ENCODE measurements at places on chromosomes 7 and 10. TPM values are rescaled to one million over a fixed set of nuclear protein-coding genes. Genes with fewer than 3 reads are reported as not detected.

Gene CASD1
- 14.3 TPM for total RNA-seq

Gene FKBP6
- not detected for total RNA-seq

Gene STX1A
- 8.8 TPM for total RNA-seq

Gene OTUD1
- 3.8 TPM for total RNA-seq

Gene AGAP4
- 13.0 TPM for total RNA-seq

Gene DOCK1
- 60.4 TPM for total RNA-seq

GRCh38 chr10:45374350-45375052, 485 bp downstream of the ALOX5 start:
- no peaks in the 10 kb centered on the region for H3K36me3 ChIP-seq
- peaks cover 5% of the 10 kb centered on the region for H3K4me1 ChIP-seq
- peaks cover 33% of the 10 kb centered on the region for H3K27me3 ChIP-seq
- no peak overlapping the region for H3K4me3 ChIP-seq

DNA sequence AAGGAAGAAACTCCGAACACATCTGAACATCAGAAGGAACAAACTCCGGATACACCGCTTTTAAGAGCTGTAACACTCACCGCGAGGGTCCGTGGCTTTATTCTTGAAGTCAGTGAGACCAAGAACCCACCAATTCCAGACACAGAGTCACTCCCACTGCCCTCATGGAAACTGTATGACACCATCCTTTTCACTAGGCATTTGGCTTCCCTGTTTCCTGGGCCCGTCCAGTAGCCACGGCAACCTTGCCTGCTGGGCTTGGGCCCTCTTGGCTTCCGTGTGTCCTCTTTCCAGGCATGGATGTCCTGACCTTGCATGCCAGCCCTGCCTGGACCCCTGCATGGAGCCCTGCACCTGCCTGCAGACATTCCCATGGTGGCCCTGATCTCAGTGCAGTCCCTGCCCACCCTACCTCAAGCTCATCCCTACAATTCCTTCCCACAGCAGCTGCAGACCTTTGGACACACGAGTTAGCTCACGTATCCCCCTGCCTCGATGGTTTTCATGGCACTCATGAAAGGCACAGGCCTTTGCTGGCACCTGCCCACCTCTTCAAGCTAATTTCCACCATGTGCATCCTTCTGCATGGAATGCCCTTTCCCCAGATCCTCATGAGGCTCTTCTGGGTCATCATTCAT, 6.7 kb downstream of the SH2D4B start:
- H3K27ac ChIP-seq: no peak overlapping the region
- peaks cover 20% of the 10 kb centered on the region for H3K4me1 ChIP-seq
- no peak overlapping the region for H3K4me3 ChIP-seq

DNA sequence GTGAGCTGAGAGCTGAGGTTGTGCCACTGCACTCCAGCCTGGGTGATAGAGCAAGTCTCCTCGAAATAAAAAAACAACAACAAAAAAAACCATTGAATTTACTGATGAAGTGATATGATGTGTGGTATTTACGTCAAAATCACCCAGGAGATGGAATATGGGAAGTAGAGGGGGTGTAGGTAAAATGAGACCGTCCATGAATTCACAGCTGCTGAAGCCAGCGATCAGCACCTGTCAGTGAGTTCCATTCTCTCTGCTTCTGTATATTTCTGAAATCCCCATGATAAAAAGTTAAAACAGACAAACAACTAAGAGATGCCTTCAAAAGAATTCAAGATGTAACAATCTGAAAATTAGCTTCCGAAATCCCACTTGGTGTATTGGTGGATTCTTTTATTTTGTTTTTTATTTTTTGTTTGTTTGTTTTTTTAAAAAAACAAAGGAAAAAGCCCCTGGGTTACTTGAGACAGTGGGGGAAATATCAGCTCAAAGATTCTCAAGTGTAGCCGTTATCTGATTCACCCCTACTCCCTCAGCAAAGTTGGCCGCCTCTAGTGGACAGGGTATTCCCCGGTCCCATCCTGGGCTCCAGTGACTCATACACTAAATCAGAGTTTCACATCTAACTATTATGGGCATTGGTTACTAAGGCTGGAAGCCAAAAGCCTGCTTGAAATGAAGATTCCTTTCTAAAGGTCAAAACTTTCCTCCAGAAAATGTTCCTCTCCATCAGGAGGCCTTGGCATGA, 76.4 kb downstream of the MAP3K8 start:
- H3K4me1 ChIP-seq: peaks cover 5% of the 10 kb centered on the region
- no peak overlapping the region for H3K27ac ChIP-seq
- H3K4me3 ChIP-seq: no peak overlapping the region
- no peaks in the 10 kb centered on the region for H3K27me3 ChIP-seq
- no peaks in the 10 kb centered on the region for H3K36me3 ChIP-seq

GRCh38 chr7:55092186-55092974, 73.6 kb downstream of the EGFR start:
- H3K36me3 ChIP-seq: peaks cover 9% of the 10 kb centered on the region
- H3K4me3 ChIP-seq: no peak overlapping the region
- peaks cover 7% of the 10 kb centered on the region for H3K4me1 ChIP-seq
- no peak for DNase-seq

- no peaks in the 10 kb centered on the region for H3K27me3 ChIP-seq
- DNase-seq: no peak
- no peak overlapping the region for H3K27ac ChIP-seq
Observed at GRCh38 chr7:47355684-47356083, 226.2 kb downstream of the TNS3 start.

- H3K36me3 ChIP-seq: no peaks in the 10 kb centered on the region
- no peaks in the 10 kb centered on the region for H3K27me3 ChIP-seq
- no peaks in the 10 kb centered on the region for H3K4me1 ChIP-seq
- H3K27ac ChIP-seq: no peak overlapping the region
- no peak overlapping the region for H3K4me3 ChIP-seq
Observed at GRCh38 chr10:132439025-132439388, 42.0 kb downstream of the PWWP2B start.

- H3K27ac ChIP-seq: no peak overlapping the region
- DNase-seq: no peak
- no peaks in the 10 kb centered on the region for H3K27me3 ChIP-seq
- no peak overlapping the region for H3K4me3 ChIP-seq
- H3K36me3 ChIP-seq: no peaks in the 10 kb centered on the region
Observed at GRCh38 chr7:132140341-132140740, 435.9 kb downstream of the PLXNA4 start.

DNA sequence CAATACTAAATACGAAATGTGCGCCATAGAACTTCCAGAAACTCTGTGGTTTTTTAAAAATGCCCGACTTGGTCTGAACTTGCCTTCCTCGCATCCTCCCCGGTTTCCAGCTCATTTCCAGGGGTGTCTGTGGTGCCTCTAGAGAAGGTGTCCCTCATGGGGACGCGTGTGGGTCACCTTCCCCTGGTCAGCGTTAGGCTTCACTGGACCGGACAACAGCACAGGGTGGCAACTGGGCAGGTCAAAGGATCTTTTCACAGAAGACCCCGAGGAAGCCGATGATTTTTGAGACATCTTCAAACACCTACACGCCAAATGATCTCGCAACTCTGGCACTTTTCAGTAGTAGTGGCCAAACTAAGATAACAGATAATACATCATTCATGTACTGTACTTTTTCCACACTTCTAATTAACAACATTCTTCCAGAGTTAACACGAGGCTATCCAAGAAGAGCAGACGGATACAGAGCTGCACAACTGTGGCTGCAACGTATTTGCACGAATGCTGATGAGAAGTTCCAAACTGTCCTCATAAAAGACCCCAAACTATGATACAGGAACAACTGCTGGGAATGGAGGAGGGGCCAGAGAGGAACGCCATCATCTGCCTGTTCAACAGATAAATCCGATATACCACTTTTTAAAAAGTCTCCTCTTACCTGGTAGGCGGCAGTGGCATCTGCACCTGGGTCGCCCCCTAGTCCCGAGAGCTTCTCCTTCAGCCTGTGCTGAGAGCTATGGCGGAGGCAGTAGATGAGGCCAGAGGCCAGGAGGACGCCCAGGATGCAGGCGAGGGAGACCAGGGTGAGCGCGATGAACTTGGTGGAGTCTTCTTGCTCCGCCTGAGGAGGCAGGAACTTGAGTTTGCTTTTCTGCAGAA, 345.5 kb downstream of the DNAJB6 start:
- H3K4me1 ChIP-seq: no peaks in the 10 kb centered on the region
- H3K36me3 ChIP-seq: no peaks in the 10 kb centered on the region
- no peak for DNase-seq
- H3K27me3 ChIP-seq: no peaks in the 10 kb centered on the region
- H3K27ac ChIP-seq: no peak overlapping the region
- H3K4me3 ChIP-seq: no peak overlapping the region

GRCh38 chr10:6738112-6738768, 158.2 kb upstream of the PRKCQ start:
- H3K27me3 ChIP-seq: no peaks in the 10 kb centered on the region
- H3K4me1 ChIP-seq: peaks cover 18% of the 10 kb centered on the region
- H3K27ac ChIP-seq: no peak overlapping the region
- peak; percentile 42 for DNase-seq

DNA sequence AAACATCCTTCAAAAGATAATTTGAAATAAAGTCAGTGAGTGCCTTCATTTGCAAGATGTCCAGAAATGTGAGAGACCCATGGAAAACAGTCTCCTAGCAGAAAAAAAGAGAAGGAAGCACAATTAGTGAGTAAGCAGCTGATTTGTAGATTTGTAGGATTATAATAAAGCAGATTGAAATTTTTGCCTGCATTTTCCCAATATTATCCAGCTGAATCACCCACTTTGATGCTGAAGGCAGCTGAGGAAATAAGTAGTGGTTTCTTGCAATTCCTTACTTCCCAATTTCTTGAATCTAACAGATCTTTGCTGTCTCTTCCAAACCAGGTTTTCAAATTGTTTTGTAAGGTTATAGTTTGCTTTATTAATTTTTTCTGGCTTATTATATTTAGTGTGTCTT, 181.4 kb downstream of the GNAT3 start:
- no peaks in the 10 kb centered on the region for H3K36me3 ChIP-seq
- no peak overlapping the region for H3K27ac ChIP-seq
- H3K4me1 ChIP-seq: peaks cover 5% of the 10 kb centered on the region
- H3K4me3 ChIP-seq: no peak overlapping the region

DNA sequence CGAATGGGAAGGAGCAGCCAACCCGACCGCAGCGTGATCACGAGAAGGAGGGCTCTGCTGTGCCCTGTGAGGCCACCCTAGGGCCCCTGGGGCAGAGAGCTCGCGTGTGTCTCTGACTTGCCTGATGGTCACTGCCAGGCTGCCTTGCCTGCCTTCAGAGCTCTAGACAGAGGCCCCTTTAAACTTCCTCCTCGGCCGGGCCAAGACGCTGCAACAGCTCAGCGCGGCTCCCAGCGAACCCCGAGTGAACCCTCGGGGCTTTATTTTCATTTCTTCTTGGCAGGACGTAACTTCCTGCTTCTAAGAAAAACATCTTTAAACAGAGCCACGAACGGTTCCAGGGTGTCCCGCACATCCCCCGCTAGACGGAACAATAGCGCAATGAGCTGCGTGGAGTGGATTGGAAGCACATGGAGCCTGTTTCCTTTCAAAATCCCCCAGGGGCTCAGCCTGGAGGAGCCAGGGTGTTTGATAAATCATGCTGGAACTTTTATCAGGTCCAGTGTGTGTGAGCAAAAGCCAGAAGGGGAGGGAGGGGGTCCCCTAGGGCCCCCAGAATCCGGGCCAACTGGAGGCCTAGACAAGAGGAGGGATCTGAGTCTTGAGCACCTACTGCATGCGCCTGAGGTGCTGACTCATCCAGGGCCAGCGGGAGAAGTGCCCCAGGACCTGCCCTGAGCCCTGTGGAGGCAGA, 134.1 kb upstream of the GDF10 start:
- peak; percentile 92 for DNase-seq
- no peaks in the 10 kb centered on the region for H3K27me3 ChIP-seq
- H3K4me1 ChIP-seq: peaks cover 63% of the 10 kb centered on the region
- no peaks in the 10 kb centered on the region for H3K36me3 ChIP-seq

- DNase-seq: no peak
- no peak overlapping the region for H3K27ac ChIP-seq
- no peak overlapping the region for H3K4me3 ChIP-seq
- H3K4me1 ChIP-seq: no peaks in the 10 kb centered on the region
- no peaks in the 10 kb centered on the region for H3K27me3 ChIP-seq
- no peaks in the 10 kb centered on the region for H3K36me3 ChIP-seq
Observed at GRCh38 chr7:155597753-155598140, 46.7 kb upstream of the RBM33 start.

DNA sequence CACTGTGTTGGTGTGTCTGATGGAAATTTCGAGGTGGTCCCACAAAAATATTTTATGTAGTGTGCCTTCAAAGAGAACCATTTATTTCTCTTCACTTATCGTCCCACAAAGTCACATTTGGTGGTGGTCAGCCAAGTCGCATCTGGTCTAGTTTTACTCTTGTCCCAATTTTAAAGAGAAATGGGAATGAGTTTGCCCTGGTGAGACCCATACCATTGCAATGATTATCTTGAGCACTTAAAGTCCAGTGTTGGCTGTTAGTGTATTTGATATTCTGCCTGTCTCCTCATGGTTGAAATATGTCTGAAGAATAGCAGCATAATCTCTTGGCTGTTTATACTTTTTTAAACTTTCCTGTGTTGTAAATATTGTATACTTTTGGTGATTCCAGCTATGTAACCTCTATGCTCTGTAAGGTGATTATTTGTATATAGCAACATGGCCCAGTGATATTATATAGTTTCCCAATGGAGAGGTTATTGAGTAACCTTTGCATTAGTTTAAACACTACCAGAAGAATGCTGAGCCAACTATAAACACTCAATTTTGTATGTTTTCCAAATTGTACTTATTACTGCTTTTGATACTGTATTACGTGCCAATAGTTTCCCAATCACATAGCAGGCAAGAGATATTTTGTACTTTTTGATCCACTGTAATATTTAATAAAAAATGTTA, 172.2 kb downstream of the RTKN2 start:
- H3K27me3 ChIP-seq: no peaks in the 10 kb centered on the region
- H3K36me3 ChIP-seq: peaks cover 42% of the 10 kb centered on the region
- no peak for DNase-seq
- H3K4me3 ChIP-seq: no peak overlapping the region
- H3K4me1 ChIP-seq: peaks cover 47% of the 10 kb centered on the region
- H3K27ac ChIP-seq: peak overlapping the region; percentile 92

GRCh38 chr10:6781133-6781770, 201.2 kb upstream of the PRKCQ start:
- H3K27me3 ChIP-seq: no peaks in the 10 kb centered on the region
- peak overlapping the region; percentile 98 for H3K27ac ChIP-seq
- no peak for DNase-seq
- H3K4me3 ChIP-seq: peak overlapping the region; percentile 37
- H3K4me1 ChIP-seq: peaks cover 39% of the 10 kb centered on the region

GRCh38 chr7:144653449-144653848, 182.4 kb downstream of the TPK1 start:
- DNase-seq: no peak
- no peaks in the 10 kb centered on the region for H3K4me1 ChIP-seq
- no peaks in the 10 kb centered on the region for H3K36me3 ChIP-seq
- no peak overlapping the region for H3K27ac ChIP-seq
- H3K27me3 ChIP-seq: no peaks in the 10 kb centered on the region

DNA sequence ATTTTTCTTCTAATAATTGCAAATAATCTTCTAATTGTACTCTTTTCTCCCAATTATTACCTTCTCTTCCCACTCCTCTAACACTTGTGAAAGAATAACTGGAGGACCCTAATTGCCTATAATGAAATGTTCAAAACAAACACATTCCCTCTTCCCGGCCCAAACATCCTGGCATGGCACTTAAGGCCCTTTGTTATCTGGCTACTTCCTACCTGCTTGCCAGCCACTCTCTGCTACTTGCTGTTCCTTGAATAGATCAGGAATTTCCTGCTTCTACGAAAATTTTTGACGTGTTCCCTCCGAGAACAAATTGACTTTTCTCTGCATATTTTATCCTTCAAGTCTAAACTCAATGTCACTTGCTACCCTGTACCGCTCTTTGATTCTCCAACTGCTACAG, 56.1 kb upstream of the NOBOX start:
- no peak overlapping the region for H3K27ac ChIP-seq
- H3K36me3 ChIP-seq: no peaks in the 10 kb centered on the region
- no peak for DNase-seq
- no peaks in the 10 kb centered on the region for H3K4me1 ChIP-seq
- no peak overlapping the region for H3K4me3 ChIP-seq

- no peaks in the 10 kb centered on the region for H3K27me3 ChIP-seq
- H3K4me1 ChIP-seq: peaks cover 72% of the 10 kb centered on the region
- H3K4me3 ChIP-seq: no peak overlapping the region
- H3K36me3 ChIP-seq: no peaks in the 10 kb centered on the region
Observed at GRCh38 chr10:34717429-34717828, 97.7 kb downstream of the PARD3 start.
